RPMI7951 (cell line): ENCODE measurements at places on chromosomes 7 and 10.

- no peak for DNase-seq
Observed at GRCh38 chr7:134301592-134301991, 15.1 kb downstream of the SLC35B4 start.

DNA sequence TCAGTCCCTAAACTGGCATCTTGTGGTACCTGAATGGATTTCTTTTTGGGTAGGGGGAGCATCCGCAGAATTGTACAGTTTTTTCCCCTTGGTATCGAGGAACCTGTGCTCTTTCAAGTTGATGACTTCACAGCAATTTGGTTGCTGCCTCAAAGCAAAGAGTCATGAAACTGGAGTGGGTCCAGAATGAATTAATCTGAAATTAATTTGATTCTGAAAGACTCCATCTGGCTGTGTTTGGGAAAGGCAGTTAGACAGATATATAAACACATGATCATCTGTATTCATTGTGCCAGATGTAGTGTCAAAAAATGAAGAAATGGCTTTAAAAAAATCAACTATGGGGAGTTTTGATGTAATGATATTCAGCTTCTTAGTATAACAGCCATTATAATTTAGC is 136.1 kb downstream of the CELF2 start:
- DNase-seq, result no peak

DNA sequence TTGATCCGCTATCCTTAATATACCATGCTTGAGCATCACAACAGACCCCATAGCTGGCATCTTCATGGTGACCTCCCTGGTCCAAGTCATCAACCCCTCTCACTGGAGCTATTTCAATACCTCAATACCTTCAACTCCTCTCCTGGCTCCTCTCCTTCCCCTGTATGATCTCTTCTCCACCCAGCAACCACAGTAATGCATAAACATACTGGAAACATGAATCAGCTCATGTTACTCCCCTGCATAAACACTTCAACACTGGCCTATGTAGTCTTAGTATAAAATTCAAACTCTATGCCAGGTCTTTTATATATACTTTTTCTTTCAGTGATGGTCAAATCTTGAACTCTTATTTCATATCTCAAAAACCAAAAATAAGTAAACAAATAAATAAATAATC is 31.8 kb upstream of the TMEM273 start:
- DNase-seq, result no peak

DNA sequence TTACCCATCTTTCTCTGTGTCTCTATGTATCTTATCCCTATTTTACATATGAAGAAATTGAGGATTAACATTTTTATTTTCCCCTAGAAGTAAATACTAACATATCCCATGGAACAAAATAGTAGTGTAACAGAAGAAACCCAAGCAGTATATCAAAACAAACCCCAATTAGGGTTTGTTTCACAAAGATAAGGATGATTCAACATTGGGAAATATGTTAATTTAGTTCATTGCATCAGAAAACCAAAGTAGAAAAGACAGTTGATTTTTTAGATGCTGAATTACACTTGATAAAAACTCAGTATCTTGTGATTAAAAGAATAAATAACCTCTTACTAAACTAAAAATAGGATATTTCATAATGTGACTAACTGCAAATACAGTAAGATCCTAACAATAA is 87.8 kb downstream of the GLCCI1 start:
- no peak for DNase-seq

DNA sequence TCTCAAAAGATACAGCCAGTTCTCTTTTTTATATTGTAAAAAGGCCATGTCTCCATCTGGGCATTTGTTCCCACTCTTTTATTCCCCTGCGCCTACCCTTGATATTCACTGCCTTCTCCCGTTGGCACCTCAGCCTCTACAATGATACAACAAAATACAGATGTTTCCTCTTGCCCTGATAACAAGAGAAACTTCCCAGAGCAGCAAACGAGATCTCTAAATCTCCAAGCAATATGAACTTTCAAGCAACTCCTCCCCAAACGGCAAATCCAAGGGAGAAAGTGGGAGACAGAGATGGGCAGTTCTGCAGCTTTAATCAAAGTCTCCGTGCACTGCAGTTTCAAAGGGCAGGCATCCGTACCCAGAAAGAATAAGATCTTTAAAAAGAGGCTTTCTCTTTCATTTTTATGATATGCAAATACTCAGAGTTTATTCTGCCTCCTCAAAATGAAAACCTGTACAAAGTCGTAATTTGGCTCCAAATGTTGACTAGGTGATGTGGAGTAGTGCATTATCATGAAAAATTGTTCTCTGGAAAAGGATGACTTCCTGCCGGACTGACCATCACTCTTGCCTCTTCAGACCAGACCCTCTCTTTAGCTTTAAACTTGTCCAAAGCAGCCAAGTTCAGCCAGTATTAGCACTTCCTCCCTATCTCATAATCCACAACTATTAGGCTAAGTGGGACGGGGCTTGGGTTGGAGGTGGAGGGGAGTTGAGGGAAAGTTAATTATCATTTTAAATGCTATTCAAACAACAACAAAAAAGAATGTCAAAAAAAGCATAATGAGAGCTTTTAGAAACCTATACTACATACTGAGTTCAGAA is 682 bp downstream of the HGF start:
- DNase-seq, result no peak

DNA sequence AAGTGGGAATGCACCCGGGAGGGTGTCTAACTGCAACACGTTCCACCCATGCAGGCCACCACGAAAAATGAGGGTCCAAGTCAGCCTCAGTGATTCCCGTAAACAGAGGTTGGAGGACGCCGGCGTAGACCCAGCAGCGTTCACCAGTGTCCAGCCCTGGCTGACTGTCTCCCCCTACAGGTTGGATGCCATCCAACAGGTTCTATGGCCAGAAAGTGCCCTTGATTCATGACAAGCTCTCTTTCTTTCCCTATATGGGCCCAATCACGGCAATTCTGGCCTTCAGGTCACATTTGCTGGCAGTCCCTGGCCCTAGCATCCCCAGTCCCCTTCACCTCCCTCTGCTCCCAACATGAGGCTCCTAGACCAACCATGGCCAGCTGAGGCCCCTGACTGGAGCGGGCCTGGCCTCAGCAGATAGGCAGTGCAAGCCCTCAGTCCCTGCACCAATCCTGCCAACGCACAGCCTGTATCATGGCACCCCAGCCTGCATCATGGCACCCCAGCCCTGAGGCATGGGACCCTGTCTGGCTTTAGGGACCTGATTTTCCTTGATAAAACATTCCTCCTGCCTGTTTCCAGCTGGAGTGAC is 227.4 kb downstream of the GRID1 start:
- DNase-seq, result peak; percentile 20

GRCh38 chr7:897771-898376 is 21.5 kb downstream of the GET4 start:
- DNase-seq, result peak; percentile 28

- no peak for DNase-seq
Observed at GRCh38 chr7:47739891-47740290, 158.0 kb upstream of the TNS3 start.

- peak; percentile 48 for DNase-seq
Observed at GRCh38 chr7:47066976-47067614, 514.8 kb downstream of the TNS3 start.

DNA sequence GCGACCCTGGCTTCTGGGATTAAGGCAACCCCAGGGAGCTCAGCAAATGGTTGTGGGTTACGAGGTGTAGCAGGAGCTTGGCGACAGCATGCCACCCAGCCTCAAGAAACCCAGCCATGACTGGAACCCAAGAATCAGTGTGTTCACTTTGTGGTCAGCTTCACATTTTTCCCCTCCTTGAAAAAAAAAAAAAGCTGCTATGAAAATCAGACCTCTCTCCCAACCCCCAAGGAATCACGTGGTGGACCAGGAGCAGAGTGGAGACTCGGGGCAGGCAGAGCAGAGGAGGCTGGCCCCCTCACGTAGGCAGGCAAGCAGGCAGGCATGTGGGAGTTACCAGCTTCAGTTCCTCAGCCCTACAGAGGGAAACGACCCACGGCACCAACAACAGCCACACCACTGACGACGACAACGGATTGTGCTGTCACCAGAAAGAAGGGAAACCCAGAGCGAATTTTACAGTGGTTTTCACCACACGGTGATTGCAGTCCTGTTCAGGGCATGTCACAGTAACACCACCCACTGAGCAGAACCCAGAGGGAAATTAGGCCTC is 203.4 kb downstream of the SLC25A13 start:
- DNase-seq, result no peak

- peak; percentile 28 for DNase-seq
Observed at GRCh38 chr7:141674171-141674671, 27.7 kb downstream of the DENND11 start.

DNA sequence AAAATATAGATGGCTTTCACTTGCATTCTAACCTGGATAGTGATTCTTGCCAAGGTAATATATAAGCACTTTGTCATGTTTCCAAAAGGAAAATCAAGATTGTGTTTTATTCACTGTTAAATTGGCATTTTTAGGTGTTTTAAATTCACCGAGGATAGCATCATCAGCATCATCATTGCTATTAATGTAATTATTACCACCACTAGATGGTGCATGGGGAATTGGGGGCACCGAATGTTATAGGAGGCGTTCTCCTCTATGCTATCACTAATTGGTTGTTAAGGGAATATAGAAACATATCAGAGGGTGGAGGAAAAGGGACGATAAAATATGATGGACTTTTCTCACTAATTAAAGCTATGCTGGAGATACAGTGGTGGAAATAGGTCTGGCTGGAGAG is 95.5 kb downstream of the CELF2 start:
- DNase-seq, result no peak

DNA sequence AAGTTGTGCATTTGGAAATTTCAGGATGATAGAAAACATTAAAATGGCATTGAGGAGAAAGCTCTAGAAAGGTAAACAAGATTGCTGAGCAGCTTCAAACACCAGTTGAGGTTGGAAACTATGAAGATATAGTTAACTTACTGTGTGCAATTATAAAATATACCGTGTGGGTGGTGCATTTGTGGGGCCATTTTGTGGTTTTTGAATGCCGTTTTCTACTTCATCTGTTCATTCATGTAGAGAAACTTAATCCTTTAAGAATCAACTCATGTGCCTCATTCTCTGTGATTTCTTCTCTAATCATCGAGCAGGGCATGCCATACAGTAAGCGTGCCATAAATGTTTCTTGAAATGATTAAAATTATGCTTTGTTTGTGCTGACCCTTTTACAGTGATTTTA is 232.8 kb upstream of the TEX47 start:
- DNase-seq, result peak; percentile 20

- no peak for DNase-seq
Observed at GRCh38 chr10:132185601-132186487, 904 bp upstream of the DPYSL4 start.

DNA sequence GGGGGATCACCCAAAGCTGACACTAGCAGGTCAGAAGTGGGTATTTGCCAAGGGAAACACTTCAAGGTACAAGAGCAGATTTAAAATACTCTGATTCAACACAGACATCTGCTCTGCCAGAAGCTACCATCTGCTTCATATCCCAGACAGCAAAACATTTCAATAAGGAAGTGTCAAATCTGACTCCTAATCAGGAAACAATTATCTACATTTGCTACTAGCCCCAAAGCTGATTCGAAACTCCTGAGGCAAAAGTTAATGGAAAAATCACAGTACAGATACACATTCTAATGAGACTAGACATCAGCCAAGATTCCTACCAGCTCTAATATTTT is 48.9 kb downstream of the PARD3 start:
- DNase-seq, result no peak

DNA sequence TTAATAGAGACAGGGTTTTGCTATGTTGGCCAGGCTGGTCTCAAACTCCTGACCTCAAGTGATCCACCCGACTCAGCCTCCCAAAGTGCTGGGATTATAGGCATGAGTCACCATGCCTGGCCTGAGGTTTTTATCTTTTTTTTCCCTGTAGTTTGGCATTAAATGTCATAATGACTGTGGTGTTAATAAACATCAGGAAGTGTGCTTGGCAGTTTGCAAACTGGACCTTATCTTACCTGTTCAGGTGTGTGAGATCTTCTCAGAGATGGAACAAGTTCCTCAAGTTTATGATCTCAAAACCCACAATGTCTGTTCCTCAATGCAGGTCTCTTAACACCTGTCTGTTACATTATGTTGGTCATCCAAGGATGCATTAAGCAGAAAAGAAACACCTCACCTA is 80.0 kb downstream of the ARID5B start:
- no peak for DNase-seq

- no peak for DNase-seq
Observed at GRCh38 chr7:19001854-19002253, 115.6 kb downstream of the TWIST1 start.

DNA sequence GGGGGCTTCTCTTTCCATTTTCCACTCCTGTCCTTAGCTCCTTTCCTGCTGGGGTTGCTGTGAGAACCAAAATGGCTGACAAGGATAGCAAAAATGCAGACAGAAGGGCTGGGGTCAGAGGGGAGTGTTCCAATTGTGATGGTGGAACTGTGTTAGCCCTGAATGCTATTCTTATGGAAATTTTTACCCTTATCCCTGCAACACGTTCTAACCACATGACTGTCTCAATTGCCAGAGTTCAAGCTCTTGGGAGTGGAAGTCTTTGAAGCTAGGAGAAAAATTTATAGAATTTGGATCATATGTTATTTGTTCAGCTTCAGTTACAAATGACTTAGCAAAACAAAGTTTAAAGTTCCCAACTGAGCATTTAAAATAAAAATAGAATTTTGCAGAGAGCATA is 134.1 kb downstream of the ADCYAP1R1 start:
- no peak for DNase-seq

DNA sequence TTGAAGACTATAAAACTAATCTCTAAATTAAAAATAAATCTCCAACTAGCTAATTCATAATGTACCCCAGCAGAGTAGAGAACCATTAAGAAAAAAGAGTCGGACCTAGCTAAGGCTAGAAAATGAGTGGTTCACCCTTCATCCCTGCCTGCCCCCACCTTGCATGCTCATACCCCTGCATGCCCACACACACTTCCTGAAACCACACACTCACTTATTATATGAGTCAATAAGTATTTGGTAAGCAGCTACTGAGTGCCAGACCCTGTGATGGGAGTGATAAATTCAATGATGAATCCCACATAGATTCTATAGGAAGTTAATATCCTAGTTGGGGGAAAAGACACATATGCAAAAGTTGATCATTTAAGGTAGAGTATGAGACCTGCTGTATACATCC is 152.9 kb upstream of the INHBA start:
- peak; percentile 43 for DNase-seq

- no peak for DNase-seq
Observed at GRCh38 chr10:30007406-30007805, 52.0 kb downstream of the JCAD start.

DNA sequence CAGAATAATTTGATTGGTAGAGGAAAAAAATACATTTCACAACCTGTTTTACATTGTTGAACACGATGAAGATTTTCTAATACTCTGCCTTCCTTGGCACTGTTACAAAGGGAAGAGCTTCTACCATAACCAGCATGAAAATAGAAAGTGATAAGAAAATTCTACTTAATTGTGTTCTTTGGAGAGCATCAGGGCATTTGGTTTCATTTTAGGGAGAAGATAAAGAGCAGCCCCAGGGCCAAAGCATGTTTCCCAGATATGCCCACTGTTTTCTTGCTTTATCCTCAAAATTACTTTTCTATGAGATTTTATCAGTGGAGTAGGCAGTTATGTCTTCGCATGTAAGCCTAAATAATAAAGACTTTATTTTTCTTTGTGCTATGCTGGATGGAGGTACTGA is 9.5 kb downstream of the CHRM2 start:
- peak; percentile 15 for DNase-seq

GRCh38 chr10:95354110-95354509 is 63.3 kb upstream of the PDLIM1 start:
- no peak for DNase-seq

GRCh38 chr7:41708581-41709358 is 5.9 kb upstream of the INHBA start:
- no peak for DNase-seq

GRCh38 chr7:19958309-19958896 is 185.0 kb upstream of the TMEM196 start:
- DNase-seq, result peak; percentile 98
